ENCODE measurements at places on chromosomes 2 and 18.

- DNase-seq = no peak
Measured at GRCh38 chr18:79774111-79774510, 23.6 kb upstream of the KCNG2 start.

- DNase-seq = no peak
Measured at GRCh38 chr2:20067992-20068584, 16.7 kb upstream of the LAPTM4A start.

DNA sequence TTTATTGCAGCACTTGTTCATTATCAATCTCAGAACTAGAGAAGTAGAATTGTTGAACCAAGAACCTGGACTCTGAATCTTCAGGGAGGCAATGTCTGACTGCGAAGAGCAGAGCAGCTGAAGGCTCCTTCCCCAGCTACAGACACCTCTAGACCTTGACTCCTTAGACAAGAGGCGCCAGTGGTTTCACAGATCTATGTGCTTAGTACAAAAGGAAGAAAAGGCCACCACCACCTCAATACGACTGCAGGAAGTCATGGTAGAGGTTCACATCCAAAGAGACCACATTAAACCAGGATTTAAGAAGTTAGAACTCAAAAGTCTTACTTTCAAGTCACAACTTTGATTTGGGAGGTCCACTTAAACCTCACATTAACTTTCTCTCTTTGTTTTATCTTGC, 158.1 kb upstream of the VRK2 start:
- DNase-seq = no peak

GRCh38 chr2:36214691-36215090, 140.9 kb upstream of the CRIM1 start:
- DNase-seq = no peak

DNA sequence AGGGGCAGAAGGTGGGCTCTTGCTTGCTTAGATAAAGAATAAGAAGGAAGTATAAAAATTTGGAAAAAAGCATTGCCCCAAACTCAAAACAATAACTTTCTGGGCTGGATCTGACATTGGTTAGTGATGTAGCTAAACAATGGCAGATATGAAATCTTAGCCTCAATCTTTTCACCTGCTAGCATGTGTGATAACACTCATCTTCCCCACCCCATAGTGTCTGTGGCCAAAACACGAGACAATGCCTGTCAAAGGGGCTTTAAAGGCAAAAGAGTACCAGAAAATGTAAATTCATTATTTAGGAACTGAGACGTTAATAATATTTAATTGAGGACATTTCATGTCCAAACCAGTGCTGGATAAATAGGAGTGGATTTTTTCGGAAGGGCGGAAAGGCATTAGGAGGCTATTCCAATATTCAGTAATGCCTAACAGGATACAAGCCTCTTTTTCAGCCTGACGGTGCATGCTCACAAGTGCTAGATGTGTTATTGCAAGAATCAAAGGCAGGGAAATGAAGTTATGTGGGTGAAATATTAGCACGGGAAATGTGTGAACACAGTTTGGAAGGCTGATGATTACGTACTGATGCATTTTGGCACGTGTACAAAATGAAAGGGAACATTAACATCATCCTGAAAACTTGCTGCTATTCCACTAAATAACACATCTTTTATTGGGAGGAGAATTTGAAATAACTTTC, 395.7 kb downstream of the GALR1 start:
- no peak for DNase-seq

DNA sequence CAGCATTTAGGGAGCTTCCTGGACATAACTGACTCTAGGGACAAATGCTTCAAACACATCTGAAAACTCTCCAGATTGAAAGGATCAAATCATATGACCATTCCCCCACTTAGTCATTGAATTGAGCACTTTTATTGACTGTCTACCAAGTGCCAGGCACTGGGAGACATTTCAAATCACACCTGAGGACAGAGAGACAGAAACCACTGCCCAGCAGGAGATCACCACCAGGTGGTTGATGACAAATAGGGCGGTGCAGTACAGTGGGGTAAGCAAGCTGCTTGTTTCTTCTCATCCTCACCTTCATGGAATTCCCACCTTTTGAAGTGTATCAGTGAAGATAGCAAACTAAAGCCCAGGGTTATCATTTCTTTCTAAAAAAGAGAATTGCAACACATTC, 19.0 kb upstream of the CXCR4 start:
- DNase-seq = no peak

GRCh38 chr18:36580874-36581750, 247.7 kb downstream of the TPGS2 start:
- DNase-seq = no peak

GRCh38 chr18:48552130-48552529, 13.3 kb downstream of the CTIF start:
- no peak for DNase-seq

Data from NCI-H1436 (cell line).